Occipital lobe (tissue), 3 donors: ENCODE measurements at places on chromosomes 4 and X. TPM values are rescaled to one million over a fixed set of nuclear protein-coding genes. Genes with fewer than 3 reads are reported as not detected.

DNA sequence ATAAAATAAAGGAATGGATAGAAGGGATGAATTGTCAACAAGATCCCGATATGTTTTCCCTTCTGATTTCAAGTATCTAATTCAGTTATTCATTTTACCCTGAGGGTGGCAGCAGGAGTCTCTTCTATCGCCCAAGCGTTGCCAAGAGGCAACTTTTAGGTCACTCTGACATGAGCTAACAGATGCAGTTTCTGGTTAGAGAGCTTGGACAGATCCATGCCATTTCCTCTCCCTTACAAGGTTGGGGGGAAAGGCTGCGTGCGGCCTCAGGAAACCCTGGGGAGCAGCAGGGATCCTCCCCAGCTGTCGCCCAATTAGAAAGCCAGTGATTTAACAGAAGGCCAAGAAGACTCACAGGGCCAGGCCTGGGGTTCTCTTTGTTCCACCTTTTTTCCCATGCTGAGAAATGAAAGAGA, 35.3 kb upstream of the WAS start:
- peak; percentile 0 for DNase-seq

- no peak for DNase-seq
Observed at GRCh38 chrX:143634309-143634662, 1.6 kb downstream of the SLITRK4 start.

DNA sequence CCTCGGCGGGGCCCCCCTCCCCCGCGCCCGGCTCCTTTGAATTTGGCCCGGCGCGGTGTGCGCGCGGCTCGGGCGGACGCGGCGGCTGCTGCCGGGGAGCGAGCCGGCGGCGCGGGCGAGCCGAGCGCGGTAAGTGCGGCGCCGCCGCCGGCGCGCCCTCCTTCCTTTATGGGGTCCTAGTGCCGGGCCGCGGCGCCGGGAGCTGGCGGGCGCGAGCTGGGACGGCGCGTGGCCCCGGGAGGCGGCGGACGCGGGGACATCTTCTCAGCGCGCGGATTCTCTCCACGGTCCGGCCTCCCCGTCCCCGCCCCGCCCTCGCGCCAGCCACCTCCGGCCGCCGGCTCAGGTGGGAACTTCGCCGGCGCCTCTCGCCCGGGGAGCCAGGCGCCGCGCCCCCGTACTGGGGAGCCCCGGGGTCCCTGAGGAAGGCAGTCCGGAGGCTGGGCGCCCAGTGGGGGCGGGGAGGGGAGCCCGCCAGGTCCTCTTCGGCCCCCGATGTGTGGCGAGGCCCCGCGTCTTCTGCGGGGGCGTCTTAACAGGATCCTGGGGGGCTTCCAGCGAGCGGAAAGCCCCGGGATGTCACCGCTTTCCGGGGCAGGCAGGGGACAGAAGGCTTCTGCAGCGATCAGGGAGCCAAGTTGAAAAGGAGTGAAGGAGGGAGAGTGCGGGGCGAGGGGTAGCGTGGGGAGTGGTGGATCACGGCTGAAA, 98.4 kb upstream of the TENM3 start:
- DNase-seq, result no peak

DNA sequence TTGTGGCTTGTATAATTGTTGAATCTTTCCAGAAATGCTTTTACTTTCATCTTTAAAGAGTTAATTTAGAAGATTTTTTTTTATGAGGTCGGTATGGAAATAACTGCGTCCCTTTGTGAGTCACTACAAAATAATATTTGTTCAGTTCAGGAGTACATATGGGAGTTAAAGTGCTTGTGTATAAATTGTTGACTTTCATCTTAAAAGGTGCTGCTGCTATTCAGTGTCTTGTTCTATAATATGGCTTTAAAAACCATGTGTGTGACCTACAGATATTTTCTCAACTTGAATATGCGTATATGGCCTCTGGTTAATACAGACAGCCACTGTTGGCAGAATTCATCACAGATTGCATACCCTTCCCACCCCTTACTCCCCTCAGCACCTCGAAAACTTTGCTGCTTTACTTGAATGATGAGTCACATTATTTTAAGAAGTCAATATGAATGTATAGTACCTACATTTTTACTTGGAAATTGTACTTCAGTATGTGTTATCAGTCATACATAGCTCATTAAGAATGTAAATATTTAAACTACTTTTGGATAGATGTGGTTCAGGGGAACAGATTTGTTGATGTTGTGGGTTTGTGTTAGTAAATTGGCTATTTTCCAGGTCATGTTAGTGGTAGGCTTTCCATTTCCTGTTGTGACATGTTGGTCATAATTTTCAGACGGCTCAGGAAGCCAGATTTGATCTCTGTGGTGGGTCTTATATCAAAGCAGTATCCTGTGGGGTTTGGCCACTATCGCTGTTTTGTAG, 1.5 kb downstream of the CLCN3 start:
- DNase-seq, result no peak

DNA sequence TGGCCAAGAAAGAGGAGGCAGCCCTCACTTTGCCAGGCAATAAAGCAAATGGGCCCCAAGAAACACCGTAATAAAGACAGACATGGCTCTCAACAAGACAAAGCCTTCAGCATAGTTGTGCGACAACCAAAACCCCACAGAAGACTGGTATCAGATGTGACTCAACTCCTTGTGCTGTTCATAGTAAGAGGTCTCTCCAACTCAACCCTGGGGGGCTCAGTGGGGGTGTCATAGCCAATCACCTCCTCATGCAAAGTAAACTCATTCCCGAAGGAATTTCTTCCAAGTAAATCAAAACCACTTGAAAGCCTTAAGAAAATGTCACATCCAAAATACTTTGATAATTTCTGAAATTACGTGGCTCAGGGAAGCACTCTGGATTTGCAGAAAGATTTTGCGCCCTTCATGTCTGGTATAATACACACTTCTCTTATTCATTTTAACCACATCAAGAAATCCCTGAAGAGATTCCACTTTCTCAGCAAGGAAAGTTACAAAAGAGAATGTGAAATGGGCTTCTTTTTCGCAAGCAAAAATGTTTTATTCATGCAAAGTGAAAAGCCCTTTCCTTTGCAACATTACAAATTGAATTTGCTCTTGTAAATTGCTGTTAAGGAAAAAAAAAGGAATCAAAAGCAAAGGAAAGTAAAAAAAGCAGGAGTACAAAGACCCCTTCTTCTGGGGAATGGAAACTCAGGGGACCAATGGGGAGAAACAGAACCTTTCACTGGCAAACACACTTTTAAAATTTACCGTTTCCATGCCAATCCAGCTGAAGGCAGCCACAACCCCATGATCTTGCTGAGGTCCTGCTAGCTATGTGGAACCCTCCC, 137.4 kb downstream of the NSUN7 start:
- DNase-seq, result no peak

- no peak for DNase-seq
Observed at GRCh38 chr4:74335341-74336021, 27.2 kb downstream of the EPGN start.

- DNase-seq, result no peak
Observed at GRCh38 chrX:6095469-6095868, 133.2 kb downstream of the NLGN4X start.

DNA sequence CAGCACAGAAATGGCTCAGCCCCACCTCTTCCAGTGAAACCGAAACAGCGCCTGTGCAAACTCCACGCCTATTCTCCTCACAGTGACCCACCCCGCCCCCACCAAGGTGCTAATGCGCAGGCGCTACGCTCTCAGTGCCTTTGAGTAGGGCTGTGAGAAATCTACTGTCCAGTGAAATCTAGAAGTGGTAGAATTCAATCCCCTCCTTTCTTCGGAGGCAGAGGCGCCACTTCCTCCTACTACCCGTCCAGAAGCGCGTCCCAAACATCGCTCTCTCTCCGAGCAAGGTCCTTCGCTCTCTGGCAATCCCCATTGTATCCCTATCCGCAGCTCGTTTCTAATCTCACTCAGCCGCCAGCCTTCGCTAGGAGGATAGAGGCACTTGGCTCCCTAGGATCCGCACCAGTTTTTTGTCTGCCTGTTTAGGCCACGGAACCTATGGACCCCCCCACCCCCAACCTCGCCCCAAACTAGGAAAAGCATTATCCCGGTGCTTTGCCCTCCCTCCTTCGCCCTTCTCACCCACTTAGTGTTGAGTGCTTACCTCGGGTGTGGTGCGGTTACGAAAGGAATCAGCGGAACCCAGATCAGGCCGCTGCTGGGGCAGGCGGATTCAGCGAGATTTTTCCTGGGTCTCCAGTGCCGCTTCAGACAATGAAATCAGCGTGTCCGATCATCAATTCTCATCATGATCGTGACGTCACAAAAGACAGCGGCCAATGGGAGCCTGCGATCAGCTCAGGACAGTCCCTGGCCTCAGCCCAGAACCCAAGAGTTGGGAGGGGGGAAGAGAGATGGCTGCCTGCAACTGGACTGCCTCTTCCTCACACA, at the start of gene HDX:
Gene HDX (minus strand): TSS at position 656 of the 831 bp plus-strand sequence. CDS start 27,056 bp downstream, outside the sequence.
- DNase-seq, result peak; percentile 68

DNA sequence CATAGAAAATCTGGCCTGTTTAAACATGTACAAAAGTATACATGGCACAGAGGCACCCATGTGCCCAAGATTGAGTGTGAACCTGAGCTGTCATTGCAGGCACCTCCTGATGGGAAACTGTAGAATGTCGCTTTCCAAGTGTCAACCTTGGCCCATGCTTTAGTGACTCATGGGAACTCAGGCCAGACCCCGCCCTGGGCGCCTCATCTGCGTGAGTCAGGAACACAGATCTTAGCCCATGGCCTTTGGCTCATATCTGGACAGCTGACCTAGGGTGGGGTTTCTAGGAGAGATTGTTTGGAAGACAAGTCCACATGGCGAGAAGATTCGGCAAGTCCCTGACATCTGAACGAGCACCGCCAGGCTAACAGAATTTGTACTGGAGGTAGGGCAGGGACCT, 50.0 kb downstream of the CYTL1 start:
- DNase-seq, result no peak

DNA sequence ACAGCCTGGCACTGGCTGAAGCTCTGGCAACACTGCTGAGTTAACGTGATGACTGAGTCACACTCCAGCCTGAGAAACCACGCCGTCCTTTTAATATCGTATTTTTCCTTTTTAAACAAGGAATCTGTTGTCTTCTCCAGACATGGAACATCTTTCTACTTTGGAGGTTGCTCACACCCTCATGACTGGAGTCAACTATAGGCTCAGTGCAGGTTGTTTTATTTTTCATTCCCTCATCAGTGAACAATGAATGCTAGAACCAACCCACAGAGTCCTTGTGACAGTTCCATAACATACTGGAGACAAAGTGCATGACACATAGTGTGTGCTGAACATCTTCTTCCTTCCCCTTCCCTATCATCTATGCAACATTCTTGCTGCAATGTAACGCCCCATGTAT, 76.8 kb upstream of the CPEB2 start:
- no peak for DNase-seq

DNA sequence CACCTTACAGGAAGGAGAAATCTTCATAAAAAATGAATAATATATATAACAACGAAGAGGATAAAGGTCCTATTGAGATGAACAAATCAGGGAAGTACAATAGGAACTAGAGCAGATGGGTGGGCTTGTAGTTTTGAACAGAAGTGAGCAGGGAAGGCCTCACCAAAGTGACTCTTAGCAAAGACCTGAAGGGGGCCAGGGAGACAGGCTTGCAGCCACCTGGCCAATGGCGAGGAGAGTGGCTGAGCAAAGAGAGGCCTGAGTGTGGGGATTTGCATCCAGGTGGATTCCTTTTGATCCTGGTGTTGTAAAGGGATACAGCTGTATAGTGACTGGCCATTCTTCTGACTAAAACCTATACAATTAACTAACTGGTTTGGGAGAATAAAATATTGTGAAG, 354.1 kb downstream of the CAMK2D start:
- DNase-seq, result no peak

- DNase-seq, result no peak
Observed at GRCh38 chrX:97027384-97027922, 143.7 kb downstream of the RPA4 start.

- no peak for DNase-seq
Observed at GRCh38 chr4:141647966-141648365, 11.6 kb downstream of the IL15 start.

GRCh38 chr4:98746530-98746929, 88.1 kb upstream of the TSPAN5 start:
- DNase-seq, result no peak

- no peak for DNase-seq
Observed at GRCh38 chr4:105058177-105058812, 88.4 kb upstream of the TET2 start.

DNA sequence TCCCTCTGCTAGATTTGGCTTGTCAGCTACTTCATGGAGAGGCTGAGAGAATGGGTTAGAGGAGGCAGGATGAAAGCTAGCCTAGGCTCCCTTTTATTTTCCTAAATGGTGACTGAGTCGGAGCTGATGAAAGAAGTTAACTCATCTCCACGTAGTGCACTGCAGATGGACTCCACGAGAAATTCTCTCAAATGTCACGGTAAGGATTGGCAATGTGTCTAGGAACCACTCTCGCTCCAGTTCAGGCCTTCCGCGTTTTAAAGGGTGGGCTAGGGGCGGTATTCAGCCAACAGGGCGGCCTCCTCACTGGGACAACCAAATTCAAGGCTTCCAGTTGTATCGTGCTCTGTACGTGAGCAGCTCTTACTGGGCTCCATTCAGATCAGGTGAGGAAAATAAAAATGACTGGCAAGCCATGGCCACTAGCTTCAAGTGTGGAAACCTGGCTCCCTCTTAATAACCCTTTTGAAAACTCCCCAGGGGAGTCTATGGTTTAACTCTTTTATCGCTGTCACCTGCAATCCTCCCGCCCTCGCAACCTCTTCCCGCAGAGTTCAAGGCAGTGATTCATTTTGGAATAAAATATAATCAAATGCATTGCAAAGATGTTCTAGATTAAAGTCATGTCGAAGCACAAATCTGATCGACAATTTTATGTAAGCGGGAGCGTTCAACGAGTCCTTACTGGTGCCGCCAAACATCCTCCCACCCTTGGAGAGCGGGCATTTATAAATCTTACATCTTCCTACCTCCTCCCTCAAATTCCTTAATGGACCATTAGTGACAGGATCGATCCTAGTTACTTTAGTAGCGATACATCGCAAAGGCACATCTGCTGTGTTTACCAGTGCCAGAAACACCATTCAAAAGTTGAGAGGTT, 1.2 kb downstream of the SPOCK3 start:
- DNase-seq, result no peak

DNA sequence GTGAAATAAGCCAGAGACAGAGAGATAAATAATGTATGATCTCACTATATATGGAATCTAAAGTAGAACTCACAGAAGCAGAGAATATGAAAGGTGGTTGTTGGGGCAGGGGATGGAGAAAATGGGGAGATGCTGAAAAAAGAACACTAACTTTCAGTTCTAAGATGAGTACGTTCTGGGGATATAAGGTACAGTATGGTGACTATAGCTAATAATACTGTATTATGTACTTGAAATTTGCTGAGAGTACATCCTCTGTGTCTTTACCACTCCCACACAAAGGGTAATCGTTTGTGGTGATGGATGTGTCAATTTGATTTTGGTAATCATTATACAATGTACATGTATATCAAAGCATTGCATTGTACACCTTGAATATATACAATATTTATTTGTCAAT, 6.6 kb downstream of the FBXL5 start:
- no peak for DNase-seq

The KLHL4 gene
- total RNA-seq, result 50.1 TPM

The ZNF185 gene
- total RNA-seq, result 2.3 TPM

The GASK1B gene
- 10.3 TPM for total RNA-seq

The CXCL6 gene
- total RNA-seq, result 0.62 TPM

The SMIM31 gene
- not detected for total RNA-seq

The ACSL4 gene
- total RNA-seq, result 196 TPM

The MAPK10 gene
- 265 TPM for total RNA-seq

The ALG13 gene
- 48.5 TPM for total RNA-seq

The SYNPO2 gene
- total RNA-seq, result 2.3 TPM
